ENCODE measurements at places on chromosomes 5 and 9.

- DNase-seq: no peak
Observed at GRCh38 chr9:128414461-128414860, 6.2 kb upstream of the CERCAM start.

GRCh38 chr9:101778332-101778731 lies 39.9 kb upstream of the GRIN3A start:
- DNase-seq: no peak

DNA sequence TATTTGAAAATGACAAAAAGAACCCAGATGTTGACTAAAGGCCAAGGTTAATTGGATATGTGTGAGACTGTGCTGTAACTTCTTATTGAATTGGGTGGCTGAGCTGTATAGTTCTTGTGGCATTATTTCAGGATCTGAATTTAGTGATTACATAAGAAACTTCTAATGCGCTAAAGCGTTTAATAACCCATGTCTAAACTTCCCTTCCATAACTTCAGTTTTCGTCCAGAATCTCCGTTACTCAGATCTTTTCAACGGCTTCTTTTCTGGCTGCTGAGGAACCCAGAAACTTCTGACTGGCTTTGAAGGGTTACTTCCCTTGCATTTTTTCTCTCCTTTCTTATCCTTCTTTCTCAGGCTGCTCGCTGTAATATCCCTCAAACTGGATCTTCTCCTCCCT lies 28.1 kb upstream of the C9orf72 start:
- no peak for DNase-seq

DNA sequence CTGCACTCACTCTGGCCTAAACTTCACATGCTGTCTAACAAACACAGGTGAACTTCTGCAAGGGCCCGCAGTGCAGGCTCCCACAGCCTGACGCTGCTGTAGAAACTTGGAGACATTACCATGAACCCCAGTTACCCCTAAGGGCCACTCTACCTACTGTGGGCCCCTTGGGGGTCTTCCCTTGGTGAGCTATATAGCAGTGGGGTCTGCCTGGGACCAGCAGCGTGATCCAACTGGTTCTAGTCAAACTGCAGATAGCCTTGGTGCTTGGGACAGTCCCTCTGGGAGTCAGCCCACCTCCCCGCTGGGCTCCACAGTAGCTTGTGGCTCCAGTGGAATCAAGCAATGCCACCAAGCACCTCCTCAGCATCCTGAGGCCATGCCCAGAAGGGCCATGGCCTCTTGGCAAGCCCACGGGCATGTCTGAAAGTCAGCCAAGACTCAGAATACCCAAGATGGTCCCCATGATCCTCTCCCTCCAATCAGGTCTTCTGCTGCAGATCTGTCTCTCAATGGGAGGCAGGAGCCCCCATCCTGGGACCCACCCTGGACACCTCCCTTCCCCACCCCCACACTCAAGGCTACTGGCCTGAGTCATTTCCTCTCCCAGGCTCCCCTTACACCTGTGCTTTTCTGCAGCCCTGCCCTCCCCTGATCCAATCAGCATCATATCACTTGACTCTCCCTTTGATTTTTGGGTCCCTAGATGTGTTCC lies 230.0 kb upstream of the IRX1 start:
- DNase-seq: no peak

GRCh38 chr5:61965490-61965889 lies 340.5 kb upstream of the KIF2A start:
- no peak for DNase-seq

DNA sequence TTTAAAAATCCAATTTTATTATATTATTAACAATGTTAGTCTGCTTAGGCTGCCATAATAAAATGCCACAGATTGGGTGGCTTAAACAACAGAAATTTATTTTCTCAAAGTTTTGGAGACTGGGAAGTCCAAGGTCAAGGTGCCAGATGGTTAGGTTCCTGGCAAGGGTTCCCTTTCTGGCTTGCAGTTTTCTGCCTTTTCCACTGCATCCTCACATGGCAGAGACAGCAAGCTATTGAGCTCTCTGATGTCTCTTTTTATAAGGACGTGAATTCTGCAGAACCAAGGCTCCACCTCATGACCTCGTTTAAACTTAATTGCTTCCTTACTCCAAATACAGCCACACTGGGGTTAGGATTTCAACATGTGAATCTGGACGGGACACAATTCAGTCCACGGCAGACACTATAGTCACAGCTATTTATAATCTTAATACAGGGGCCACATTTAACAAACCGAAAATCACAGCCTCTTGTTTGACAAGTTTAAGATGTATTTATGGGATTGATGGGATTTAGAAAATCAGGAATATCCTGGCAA lies 174.9 kb upstream of the PUM3 start:
- DNase-seq: no peak

DNA sequence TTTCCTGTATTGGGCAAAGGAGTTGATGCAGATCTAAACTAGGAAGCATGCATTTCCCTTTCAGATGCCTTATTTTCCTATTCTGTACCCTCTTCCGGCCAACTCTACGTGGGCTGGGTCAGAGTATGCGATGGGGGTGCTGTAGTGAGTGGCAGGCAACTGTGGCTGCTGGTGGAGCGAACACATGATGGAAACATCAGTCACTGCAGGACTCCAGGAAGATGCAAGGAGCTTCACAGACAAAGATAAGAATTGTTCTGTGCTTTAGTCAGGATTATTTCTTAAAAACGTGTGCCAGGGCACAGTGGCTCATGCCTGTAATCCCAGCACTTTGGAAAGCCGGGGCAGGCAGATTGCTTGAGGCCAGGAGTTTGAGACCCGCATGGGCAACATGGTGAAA lies 75.1 kb downstream of the PSAT1 start:
- no peak for DNase-seq

DNA sequence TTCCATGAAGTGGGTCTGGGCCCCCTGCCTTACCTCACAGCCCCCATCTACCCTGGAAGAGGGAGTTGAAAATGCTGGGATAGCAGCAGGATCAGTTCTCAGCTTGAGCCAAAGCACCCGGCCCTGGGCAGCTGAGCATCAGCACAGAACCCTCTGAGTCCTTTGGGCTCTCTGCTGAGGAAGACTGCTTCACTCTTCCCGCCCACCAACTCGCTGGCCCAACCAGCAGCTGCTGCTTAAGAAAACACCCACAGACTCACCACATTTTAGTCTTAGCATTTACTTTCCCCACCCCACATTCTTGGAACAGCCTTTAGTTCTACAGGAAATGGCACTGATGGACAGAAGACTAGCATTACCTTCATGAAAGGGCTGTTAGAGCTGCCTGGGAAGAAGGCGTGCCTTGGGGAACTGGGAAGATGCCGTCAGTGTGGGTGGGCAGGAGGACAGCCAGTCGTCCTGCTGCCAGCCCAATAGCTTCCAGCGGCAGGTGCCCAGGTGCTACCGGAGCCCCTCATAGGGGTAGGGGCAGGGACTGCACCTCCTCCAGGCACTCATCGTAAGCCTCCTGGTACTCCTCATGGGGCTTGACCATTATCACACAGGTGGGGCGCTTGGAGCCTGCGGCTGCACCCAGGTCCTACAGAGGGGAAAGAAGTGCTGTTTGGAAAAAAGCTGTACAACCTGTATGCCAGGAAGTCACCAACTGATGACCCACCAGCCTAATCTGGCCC lies 4.3 kb downstream of the NHP2 start:
- DNase-seq: no peak

DNA sequence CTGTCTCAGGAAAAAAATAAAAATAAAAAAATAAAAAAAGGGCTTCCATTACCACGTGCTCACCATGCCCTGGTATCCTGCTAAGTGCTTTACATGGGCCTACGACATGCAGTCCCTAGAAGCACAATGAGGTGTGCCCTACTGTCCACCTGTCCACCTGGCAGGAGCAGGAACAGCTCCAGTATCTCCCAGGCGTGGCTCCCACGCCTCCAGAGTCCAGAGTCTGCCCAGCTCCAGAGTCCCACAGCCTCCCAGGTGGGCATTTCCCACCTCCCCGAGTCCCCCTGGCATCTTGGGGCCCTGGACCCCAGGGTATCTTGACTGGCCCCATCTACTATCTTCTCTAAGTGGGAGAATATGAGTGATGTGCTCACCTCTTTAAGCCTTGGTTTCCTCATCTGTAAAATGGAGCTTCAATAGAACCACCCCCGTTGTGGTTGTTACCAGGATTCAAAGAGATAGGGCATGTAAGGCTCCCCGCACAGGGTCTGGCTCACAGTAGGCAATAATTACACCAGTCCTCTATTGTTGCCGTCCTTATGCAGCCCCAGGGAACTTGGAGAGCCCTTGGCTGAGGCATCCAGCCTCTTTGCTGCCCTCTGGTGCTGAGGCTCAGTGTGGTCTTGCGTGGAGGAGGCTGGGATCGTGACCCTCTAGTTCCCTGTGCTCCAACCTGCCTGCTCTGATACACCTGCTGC lies 8.9 kb downstream of the CXCL14 start:
- DNase-seq: peak; percentile 26

- DNase-seq: no peak
Observed at GRCh38 chr5:151670953-151671636, 15.6 kb downstream of the SPARC start.

GRCh38 chr9:130597228-130597627 lies 17.9 kb downstream of the FUBP3 start:
- DNase-seq: no peak

GRCh38 chr5:132677191-132677590 lies 3.4 kb downstream of the IL4 start:
- peak; percentile 90 for DNase-seq

GRCh38 chr9:92746567-92747458 lies 17.8 kb downstream of the BICD2 start:
- peak; percentile 65 for DNase-seq

DNA sequence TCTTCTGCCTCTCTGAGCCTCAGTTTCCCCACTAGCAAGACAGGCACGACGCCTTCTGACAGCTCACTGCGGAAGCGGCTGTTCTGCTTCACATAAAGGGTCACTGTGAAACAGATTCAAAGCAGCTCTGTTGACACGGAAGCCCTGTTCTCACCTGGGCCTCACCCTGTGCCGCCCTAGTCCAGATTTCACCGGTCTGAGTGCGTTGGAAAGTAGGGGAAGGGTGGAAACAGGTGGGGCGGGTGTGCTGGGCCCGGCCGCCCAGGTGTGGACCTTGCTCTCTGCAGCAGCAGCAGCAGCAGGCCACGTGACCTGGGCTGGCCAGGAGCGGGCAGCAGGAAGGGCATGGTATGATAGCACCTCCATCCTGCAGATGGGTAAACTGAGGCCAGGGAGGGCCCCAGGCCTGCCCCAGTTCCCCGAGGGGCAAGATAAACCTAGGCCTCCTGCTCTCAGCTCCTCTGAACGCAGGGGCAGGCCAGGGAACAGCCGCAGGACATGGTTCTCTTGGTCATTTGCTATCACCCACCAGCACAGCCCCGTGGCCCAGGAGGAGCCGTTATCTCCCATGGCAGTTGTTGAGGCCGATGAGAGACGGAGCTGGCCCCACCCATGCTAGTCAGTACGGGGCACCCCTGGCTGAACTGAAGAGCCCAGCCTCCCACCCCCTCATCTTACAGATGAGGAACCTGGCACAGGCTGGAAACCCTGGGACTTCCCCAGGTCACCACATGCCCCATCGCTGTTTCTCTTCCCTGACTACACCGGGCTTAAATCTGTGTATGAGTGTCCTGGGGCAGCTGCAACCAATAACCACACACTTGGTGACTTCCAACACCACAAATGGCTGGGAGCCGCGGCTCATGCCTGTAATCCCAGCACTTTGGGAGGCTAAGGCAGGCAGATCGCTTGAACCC lies 12.1 kb downstream of the PTGES2 start:
- DNase-seq: no peak

- no peak for DNase-seq
Observed at GRCh38 chr9:114424126-114424525, 36.3 kb upstream of the AKNA start.

DNA sequence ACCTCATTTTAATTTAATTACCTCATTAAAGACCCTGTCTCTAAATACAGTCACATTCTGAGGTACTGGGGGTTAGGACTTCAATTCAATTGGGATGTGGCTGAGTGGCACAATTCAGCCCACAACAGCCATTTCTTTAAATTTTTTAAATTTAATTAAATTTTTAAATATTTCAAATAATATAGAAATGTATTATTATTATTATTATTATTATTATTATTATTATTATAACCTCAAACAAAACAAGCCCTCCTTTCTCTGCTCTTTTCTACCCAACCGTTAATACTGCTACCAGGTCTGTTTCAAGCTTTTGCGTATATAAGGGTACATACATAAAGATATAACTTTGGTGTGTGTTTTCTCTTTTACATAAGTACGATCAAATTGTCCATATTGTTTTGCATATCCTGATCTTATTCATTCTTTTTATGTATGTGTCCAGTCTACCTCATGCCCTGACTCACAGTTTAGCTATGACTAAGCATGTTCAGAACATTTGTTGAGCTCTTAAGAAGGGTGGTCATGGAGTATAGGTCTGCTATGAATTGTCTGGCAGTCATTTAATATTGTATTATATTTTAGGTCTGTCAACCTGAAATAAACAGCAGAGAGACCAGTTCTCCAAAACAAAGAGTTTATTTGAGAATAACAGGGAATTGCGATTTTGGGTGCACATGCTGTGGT lies 16.1 kb upstream of the RAB14 start:
- peak; percentile 17 for DNase-seq

- peak; percentile 62 for DNase-seq
Observed at GRCh38 chr9:78369639-78370219, 72.8 kb downstream of the PSAT1 start.

DNA sequence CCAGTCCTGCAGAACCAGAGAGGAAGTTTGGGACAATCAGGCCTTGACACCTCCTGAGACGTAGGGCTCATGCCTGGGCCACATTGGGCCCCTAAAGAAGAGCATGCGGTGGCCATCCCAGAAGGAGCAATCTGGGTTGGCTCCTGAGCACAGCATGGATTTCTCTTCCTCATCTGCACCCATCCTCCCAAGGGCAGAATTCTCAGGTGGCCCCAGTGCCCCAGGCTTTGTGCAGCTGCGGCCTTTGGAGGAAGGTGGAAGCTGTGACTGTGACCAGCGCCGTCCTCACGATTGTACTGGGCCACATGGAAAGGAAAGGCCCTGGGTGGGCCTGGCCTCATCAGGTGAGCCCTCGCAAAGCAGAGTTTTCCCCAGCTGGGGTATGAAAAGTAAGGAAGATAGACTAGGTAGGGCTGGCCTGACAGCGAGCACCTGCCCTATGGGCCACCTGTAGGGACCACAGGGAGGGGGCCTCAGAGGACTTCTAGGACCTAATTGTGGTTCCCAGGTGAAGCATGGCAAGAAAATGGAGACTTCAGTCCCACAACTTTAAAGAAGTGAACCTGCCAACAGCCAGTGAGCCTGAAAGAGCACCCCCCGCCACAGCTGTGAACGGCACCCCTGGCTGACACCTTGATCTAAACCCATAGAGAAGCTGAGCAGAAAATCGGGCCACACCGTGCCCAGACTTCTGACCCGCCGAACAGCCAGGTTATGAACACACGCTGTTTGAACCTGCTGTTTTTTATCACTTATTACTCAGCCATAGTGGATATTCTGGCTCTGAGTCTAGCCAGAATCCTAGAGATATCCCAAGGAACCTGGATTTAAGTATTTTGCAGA lies 164.1 kb downstream of the IRX2 start:
- no peak for DNase-seq

- DNase-seq: no peak
Observed at GRCh38 chr9:89160806-89161205, 17.8 kb downstream of the SHC3 start.

GRCh38 chr5:34496701-34497469 lies 159.2 kb upstream of the RAI14 start:
- DNase-seq: no peak
